Kidney tubule cell (primary cell): ENCODE measurements at places on chromosomes 5 and 9.

GRCh38 chr5:1551426-1552301 is 27.9 kb upstream of the LPCAT1 start:
- DNase-seq: no peak

- no peak for DNase-seq
Measured at GRCh38 chr5:66881480-66882161, 285.4 kb downstream of the MAST4 start.

DNA sequence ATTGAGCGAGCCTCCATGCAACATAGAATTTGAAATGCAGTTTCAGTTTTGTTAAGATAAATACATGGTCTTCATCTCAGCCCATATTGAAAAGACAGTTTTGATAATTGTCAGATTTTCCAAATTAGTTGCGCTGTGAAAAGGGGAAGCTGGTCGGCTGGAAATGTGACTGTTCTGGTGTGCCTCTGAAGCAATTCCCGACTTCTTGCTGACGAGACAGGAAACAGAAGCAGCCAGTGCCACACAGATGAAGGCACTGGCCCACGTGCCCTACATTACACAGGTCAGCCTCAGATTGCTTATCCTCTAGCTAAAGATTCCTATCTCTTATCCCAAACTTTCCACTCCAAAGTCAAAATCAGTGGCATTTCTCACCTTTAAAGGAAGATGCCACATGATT is 214.1 kb upstream of the TLE4 start:
- no peak for DNase-seq

- no peak for DNase-seq
Measured at GRCh38 chr9:34200092-34200491, 21.2 kb downstream of the UBAP1 start.

DNA sequence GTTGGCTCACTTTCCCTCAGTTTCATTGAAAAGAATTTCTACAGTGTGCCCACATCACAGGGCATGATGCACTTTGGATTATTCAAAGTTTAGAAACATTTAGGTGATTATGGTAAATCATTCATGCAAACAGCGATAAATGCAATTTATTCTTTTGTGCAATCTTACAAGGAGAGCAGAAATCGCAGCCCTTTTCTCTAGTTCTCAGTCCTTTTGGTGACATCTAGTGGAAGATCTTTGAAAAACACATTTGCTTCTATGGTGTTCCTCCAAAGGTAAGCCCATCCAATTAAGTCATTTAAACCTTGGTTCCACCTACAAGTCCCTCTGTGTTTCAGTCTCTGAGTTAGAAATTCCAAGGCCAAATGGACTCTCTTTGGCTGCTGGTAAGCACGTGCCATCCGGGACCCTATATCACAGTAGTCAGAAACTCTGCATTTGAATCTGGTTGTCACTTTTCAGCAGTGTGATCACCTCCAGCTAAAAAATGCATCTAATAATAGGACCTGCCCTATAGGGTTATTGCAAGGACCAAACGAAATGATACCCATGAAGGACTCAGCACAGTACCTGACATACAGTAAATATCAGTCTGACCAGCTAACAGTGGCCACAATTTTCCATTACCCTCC is 66.4 kb downstream of the MACROH2A1 start:
- peak; percentile 58 for DNase-seq

- DNase-seq: no peak
Measured at GRCh38 chr9:97694769-97695168, 2.4 kb downstream of the XPA start.

DNA sequence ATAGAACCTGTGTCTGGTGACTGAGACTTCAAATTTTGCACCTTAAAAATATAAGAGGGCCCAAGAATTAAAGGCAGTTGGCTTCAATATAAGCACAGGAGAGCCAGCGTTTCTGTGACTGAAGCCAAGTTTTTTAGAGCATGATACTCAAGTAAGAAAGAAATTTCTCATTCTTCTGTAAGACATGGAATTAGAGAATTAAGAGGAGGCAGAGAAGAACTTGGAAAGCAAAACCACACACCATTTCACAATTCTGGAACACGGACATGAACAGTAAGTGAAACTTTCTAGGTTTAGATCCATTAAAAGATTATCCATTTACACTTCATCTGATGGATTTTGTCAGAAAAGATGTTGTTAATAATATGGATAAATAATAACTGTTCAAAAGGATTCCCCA is 8.9 kb upstream of the AGXT2 start:
- no peak for DNase-seq

GRCh38 chr9:23611869-23612268 is 214.2 kb downstream of the ELAVL2 start:
- DNase-seq: no peak

DNA sequence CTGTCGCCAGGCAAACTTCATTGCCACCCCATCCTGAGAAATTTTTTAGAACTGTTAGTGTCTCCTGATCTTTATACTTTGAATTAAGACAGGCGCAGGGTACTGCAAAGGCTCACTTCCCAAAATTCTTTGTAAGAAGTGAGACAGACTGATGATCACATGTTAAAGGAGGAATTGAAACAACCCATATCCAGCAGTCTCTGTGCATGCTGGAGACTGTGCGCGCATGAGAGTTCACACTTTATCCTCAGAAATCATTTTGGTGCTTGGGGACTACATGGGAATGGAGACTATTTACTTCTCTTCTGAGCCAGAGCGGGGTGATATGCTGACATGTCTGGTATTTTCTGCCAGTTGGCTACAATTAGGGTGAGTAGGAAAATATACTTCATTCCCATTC is 91.2 kb downstream of the ZNF474 start:
- no peak for DNase-seq

DNA sequence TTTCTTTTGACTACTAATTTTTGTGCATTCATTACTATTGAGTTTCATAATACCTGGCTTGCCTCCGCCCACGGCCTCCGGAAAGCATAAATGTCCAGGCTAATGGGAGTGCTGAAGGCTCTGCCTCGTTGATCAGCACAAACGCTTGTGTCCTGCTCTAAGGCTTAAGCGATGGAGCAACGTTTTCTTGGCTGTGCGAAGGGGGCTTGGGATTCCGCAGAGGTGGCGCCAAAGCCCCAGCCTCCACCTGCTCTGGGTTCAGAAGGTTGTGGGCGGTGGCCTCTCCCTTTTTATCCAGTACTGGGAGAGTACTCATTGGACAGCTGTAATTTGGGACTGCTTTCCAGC is 19.7 kb downstream of the ANXA2R start:
- DNase-seq: no peak

GRCh38 chr5:124289641-124290311 is 456.7 kb downstream of the ZNF608 start:
- DNase-seq: no peak

- no peak for DNase-seq
Measured at GRCh38 chr5:86749841-86750240, 132.1 kb downstream of the COX7C start.

DNA sequence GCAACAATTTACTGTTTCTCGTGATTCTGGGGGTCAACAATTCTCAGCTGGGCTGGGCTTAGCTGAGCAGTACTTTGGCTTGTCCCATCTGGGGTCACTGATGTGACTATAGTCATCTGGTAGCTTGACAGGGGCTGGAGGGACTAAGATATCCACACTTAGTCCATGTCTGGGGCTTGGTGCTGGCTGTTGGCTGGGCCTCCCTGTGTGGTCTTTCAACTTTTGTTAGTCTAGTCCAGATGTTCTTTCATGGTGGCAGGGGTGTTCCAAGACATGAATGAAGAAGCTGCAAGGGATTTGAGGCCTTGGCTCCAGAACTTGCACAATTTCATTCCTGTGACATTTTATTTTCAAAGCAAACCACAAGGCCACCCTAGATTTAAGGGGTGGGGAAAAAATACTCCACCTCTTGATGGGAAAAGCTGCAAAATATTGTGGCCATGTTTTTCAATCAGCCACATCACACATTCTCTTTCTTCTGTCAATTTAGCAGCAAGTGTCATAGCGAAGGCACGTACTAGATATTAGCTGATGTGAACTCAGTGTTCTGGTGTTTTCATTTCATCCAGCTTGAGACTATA is 59.2 kb downstream of the TSSK1B start:
- no peak for DNase-seq

GRCh38 chr9:33677961-33678360 is 117.4 kb upstream of the PRSS3 start:
- no peak for DNase-seq

- no peak for DNase-seq
Measured at GRCh38 chr9:118635416-118635815, 733.8 kb downstream of the BRINP1 start.

GRCh38 chr5:133917785-133918184 is 50.6 kb downstream of the C5orf15 start:
- DNase-seq: no peak

DNA sequence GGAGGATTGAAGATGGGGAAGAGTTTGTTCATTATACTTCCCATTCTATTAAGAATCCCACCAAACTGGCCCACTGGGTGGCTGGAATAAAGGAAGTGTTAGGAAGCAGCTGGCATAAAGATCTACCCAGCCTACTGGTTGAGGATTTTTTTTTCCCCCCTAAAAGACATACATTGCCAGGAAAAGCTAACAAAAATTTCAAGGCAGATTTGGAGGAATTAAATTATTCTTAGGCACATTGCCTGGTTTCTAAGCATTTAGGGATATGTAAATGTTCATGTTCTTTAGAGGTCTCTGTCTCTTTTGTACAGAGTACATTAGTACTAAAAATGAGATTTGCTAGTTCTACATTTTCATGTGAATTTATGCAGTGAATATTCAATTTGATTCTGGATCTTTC is 8.3 kb downstream of the PIK3R1 start:
- no peak for DNase-seq

DNA sequence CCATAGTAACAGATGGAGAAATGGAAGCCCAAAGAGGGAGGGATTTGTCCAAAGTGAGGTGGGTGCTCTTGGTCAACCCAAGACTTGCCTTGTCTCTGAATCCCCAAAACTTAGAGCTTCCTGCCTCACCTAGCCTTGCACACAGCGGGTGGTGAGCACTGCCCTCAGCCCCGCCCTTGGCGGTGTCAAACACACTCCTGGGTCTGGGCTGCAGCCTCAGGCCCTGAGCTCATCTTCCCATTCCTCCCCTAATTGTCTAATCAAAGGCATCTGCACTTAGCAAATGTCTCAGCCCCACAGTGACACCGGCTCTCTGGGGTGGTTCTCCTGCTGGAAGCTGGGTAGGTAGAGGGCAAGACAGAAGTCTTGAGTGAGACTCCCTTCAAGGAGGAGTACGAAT is 20.9 kb downstream of the FABP6 start:
- DNase-seq: no peak

DNA sequence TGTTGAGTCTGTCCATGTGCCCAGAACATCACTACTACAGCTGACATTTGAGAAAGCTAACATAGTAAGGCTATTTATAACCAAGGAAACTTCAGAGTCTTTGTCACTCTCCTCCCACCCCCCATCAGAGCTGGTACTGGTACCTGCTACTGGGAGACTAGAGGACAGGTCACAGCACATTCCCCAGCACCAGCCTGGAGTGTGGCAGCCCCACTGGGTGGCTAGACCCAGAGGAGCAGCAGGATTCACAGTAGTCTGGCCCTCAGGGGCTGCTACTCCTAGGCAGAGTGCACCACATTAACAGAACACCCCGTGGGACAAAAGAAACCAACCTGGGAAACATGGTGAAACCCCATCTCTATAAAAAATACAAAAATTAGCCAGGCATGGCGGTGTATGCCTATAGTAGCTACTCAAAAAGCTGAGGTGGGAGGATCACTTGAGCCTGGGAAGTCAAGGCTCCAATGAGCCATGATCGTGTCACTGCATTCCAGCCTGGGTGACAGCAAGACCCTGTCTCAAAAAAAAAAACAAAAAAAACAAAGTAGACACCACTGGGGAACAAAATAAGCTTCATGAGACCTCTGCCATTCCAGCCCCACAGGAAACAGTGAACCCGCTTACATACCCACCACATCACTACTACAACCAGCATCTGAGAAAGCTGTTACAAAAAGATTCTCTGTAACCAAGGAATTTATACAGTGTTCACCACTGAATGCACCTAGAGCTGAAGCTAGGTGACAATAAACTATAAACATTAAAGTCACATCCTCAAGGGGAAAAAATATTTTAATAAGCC is 26.3 kb upstream of the PTGER4 start:
- no peak for DNase-seq
